Stimulated activated CD4-positive, alpha-beta T cell treated with anti-CD3 and anti-CD28 coated beads, Interleukin-4, amount 100 ng/mL, for 4 hours (primary cell): ENCODE measurements at places on chromosomes 13 and 19.

- no peak for DNase-seq
Measured at GRCh38 chr19:19381007-19381926, 24.2 kb upstream of the GATAD2A start.

DNA sequence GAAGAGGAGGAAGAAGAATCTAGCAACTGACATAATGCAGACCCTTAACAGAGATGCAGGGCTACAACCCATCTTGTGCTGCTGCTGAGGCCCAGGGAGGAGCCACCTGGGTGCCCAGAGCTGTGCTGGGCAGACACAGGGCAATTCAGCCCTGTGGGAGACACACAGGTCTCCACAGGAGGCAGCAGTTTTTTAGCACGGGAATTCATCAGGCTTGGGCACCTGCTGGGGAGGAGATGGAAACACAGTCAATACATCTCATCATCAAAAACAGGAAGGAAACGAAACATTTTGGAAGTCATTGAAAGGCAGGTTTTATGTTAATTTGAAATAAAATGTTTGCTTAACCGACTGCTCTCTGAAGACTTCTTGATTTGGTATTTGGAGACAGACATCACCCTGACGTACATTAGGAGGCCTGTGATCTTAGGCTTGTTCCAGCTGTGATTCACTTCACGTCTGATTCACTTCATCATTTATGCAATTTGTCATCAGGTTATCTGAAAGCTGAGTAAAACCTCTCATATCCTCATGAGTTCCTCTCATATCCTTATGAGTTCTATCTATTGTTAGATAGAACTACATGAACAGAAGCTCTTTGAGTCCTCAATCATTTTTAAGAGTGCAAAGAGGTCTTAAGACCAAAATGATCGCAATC is 77.4 kb downstream of the CYSLTR2 start:
- DNase-seq, result no peak

DNA sequence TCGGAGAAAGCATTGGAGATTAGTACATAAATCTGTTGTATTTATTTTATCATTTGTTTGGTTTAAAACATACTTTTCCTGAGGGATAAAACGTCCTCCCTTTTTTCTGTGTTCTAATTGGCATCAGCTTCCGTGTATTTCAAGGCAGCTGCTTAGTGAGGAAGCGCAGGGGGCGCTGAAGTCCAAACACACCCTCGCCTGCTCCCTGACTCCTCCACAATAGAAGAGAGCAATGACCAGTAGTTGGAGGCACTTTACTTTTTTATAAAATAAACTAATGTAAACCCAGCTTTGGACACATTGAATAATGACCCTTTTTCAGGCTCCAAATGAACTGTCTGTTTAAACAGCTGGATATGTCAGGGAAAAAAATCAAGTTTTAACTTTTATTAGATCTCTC is 79.9 kb downstream of the RNASEH2B start:
- no peak for DNase-seq

DNA sequence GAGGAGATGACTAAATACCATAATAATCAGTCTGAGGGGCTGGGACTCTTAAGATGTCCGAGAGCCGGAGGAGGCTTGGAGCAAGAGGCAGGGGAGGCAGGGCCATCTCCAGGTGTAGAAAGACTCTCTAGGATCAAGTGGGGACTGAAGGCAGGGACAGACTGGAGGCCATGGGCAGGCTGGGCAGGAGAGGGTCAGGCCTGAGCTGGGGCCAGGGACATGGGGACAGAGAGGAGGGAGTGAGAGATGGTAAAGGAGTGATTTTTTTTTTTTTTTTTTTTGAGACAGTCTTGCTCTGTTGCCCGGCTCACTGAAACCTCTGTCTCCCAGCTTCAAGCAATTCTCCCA is 2.2 kb downstream of the JOSD2 start:
- DNase-seq, result no peak

DNA sequence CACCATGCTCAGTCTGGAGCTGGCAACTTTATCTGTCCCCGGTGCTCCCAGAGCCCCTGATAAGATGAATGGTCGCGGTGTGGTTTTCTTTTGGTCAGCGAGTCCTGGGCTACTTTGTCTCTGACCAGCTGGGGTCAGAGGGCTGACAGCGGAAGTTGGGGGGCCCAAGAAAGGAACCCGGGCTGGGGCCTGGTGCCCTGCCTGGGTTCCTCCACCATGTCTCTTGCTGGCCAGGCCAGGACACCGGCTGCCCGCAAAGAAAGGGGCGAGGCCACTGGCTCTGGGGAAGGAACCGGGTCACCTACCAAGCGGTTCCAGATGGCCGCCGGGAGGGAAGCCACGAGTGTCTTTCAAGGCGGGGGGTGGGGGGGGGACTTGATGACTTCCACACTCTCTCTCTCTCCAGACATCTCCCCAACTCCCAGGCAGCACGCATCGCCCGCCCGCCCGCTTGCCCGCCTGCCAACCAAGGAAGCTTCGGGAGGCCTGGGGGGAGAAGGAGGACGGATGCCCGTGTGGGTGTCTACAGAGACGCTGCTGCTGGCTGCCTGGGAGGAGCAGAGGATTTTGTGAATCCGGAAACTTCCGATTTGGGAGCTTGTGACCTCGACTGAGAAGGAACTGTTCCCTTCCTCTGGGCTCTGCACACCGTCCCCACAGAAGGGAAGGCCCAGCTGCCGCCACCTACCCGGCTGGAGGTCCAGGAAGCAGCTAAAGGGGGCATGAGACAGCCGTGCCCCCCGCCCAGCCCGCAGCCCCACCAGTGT is 1.1 kb downstream of the PIP5K1C start:
- no peak for DNase-seq

DNA sequence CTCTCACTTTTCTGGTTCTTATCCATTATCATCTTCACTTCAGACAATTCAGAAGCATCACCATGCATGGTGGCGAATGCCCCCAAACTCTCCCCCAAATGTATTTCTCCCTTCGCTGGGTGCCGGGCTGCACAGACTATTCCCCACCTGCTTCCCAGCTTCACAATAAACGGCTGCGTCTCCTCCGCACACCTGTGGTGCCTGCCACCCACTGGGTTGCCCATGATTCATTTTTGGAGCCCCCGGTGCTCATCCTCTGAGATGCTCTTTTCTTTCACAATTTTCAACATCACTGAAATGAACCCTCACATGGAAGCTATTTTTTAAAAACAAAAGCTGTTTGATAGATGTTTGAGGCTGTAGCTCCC is 2.8 kb upstream of the F10 start:
- no peak for DNase-seq

- no peak for DNase-seq
Measured at GRCh38 chr19:58229255-58229639, 533 bp downstream of the ZNF544 start.

GRCh38 chr13:44040818-44041100 is 161.1 kb downstream of the LACC1 start:
- no peak for DNase-seq
